ENCODE measurements at places on chromosomes 5 and 9.

DNA sequence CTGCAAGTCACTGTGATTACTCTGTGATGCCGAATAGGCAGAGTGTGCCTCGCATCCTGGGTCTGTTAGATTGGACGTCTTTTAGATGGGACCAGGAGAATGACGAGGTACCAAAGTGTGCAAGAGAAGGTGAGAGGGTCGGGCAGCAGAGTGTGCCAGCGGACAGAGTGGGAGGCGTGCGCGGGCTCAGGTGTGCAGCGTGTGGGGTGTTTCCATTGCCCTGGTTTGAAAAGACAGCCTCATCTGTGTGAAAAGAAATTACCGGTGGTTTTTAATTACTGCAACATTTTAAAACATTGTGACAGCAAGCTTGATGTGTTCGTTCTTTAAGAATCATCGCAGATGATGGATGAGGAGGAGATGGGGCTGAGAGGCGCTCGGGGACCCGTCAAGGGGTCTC lies 4.2 kb upstream of the FAM163B start:
- DNase-seq = no peak

GRCh38 chr5:68740226-68740910 lies 353.4 kb upstream of the SLC30A5 start:
- no peak for DNase-seq

DNA sequence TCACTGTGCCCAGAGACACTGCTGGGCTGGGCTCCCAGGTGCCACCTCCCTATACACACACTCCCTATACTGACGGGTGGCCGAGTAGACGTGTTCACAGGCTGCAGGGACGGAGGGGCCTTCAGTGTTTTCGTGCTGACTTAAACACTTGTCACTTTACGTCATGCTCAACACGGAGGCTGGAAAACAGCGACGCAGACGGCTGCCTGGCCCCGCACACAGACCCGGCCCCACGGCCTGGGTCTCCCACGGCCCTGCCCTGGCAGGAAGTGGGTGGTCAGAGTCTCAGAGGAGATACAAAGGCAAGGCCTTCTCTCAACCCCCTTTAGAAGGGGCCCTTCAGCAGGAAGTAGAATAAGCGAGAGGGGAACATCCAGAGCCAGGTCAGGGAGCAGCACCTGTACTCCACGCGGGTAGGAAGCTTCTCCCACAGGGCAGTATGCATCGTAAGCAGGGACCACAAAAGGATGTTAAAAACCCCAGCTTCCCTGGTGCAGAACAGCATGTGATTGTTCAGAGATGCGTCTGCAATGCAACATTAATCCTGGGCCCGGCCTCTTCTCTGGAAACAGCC lies 11.9 kb upstream of the TBC1D9B start:
- DNase-seq = no peak

- DNase-seq = no peak
These were observed 531.4 kb upstream of the RIOK2 start for GRCh38 chr5:97714424-97714823.

DNA sequence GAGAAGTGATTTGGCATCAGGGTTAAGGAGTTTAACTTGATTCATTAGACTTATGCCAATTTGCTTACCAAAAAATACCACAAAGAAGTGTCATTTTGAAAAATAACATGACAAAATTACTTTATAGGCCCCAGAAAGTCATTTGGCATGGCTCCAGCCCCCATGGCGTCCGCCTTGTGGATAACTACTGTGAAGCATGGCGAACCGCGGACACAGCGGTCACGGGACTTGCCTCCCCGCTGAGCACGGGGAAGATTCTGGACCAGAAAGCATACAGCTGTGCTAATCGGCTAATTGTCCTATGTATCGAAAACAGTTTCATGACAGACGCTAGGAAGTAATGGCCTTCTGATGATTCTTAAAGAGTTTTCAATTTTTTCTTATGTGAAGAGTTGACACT lies 35.4 kb upstream of the TGFBR1 start:
- no peak for DNase-seq

GRCh38 chr5:142939884-142940283 lies 169.7 kb downstream of the ARHGAP26 start:
- DNase-seq = no peak

DNA sequence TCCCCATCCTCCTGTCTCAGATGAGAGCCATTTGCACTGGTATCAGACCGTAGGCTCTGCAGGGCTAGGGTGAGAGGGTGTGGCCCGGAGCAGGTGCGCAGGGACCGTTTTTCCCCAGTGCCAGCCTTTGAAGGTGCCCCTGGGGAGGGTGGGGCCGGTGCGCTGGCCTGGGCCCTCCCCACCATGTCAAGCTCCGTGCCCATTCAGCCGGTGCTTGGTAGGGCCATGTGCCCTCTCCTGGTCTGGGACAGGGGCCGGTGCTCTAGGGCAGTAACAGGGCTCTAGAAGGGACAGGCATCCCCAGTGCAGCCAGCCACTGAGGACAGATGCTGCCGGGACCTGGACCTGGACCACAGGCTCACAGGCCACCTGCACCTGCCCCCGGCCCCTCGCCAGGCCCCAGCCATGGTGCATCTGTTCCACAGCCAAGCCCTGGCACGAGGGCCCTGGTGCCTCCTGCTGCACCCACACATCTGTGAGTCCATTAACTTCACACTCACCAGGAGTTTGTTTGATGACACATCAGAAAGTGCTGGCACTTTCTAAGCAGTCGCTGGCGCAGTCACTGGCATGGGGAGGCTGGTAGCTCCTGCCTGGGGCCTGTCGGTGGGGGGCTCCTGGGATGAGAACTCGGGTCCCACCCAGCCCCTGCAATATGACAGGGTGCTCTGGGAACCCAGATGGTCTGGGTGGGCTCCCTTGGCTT lies 5.0 kb upstream of the QRFP start:
- DNase-seq = peak; percentile 20

GRCh38 chr5:157519579-157520253 lies 55.9 kb downstream of the ADAM19 start:
- DNase-seq = no peak

- DNase-seq = no peak
These were observed 296.3 kb downstream of the KCNN2 start for GRCh38 chr5:114658194-114658593.

DNA sequence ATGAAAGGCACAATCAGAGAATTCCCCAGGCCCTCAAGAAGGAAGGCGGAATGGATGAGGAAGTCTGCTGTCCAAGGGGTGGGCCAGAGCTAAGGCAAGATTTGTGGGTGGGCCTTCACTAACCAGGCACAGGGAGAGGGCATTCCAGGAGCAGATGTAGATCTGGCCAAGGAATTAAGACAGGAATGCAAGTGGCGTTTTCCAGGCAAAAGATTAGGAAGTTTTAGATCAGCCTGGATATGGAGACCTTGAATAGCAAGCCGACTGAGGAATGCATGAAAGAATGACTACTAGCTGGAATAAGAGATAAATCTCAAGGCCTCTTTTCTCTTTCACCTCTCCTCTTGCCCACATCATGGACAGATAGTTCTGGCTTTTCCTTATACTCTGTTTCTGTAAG lies 68.5 kb downstream of the GHR start:
- peak; percentile 8 for DNase-seq

DNA sequence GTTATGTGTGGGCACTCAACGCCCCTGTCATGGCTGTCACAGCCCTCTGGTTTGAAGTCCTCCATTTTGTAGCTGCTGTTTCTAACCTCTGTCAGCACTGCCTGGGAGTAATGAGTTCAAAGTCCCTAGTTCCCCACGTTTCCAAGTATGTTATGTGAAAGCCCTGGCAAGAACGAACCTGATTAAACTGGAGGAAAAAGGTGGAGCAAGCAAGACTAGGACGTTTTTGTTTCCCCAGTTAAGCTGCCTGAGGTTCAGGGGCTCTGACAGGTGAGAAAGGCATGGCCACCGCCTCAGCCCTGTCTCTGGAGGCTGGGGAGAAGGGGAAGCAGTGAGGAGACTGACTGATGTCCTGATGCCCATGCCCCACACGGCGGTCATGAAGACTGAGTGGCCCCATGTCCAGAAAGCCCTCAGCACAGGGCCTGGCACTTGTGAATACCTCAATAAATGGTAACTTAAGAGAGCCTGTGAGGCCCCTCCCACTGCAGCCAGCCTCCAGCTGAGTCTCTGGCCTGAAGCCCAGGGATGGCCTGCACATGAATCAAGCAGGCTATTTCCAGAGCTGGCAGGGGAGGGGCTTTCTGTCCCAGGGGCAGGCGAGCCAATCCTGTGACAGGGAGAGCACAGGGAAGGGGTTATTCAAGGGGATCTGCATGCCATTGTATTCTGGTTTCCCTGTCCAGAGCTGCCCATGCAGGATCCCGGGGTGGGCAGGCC lies 61.8 kb downstream of the PFDN1 start:
- peak; percentile 88 for DNase-seq
